ENCODE measurements at places on chromosomes 3 and 15. TPM values are rescaled to one million over a fixed set of nuclear protein-coding genes. Genes with fewer than 3 reads are reported as not detected.

Gene BNC1
- not detected for total RNA-seq

Gene C3orf70
- total RNA-seq = 1.1 TPM

Gene MTFMT
- total RNA-seq = 28.2 TPM

Gene MAGEL2
- total RNA-seq = 1.1 TPM

Gene C3orf49
- total RNA-seq = not detected

- no peak for DNase-seq
Observed at GRCh38 chr15:62437753-62438152, 272.7 kb upstream of the C2CD4B start.

DNA sequence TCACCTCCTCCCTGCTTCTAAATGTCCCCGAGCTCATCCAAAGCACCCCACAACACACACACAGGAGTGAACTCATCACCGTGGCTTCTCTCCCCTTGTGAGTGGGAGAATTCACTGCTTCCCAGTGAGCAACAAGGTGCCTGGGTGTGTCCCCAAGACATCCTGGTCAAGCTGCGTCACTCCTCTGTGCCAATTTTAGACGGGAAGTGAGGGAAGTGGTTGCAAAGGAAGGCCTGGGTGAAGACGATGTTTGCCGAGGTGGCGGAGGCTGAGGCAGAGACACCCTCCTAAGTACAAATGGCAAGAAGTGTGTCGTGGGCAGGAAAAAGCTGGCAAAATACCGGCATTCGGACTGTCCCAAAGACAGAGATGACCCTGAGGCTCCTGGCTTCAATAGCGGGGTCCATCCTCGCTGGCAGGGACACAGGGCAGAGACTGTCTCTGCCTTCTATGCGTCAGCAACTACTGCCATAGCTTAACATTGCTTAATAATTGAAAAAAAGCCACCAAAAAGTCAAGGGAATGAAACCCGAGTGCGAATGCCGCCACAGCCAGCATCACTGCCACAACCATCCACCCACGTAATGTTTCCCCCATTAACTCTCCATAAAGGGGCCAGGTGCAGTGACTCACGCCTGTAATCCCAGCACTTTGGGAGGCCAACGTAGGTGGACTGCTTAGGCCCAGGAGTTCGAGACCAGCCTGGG is 72.8 kb downstream of the VGLL4 start:
- DNase-seq = no peak

- peak; percentile 0 for DNase-seq
Observed at GRCh38 chr3:100796556-100796955, 87.3 kb downstream of the TFG start.

DNA sequence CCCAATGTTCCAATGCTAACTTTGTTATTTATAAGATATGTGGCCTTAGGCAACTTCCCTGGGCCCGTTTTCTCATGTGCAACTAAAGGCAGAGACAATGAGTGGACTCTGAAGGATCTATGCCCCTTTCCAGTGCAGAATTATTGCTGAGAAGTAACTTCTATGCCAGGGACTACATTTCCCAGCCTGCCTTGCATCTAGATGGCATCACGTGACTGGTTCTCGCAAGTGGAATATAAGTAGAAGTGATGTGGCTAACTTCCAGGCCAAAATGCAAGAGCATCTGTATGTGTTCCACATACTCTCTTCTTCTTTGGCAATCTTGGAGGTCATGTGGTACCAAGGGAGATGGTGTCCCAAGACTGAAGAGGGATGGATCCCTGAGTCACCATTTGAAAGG is 674.4 kb downstream of the NTRK3 start:
- no peak for DNase-seq

DNA sequence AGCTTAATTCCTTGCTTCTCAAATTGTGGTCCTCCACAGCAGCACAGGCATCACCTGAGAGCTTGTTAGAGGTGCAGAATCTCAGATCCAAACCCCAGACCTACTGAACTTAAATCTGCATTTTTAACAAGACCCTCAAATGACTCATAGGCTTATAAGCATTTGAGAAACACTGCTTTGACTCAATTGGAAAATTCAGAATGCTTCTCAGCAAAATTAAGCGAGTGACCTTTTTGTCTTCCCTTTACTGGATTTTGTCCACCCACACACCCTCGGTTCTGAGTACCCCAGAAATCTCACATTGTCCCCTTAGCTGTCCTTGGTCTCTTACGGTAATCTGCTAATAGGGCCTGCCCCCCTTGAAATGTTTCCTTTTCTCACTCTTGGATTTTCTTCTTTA is 17.9 kb downstream of the CD80 start:
- no peak for DNase-seq

- DNase-seq = no peak
Observed at GRCh38 chr3:155604126-155604525, 140.7 kb downstream of the PLCH1 start.

Data from H7 (cell line).